ENCODE measurements at places on chromosomes 13 and 19.

GRCh38 chr13:42211704-42212464 is 60.1 kb upstream of the AKAP11 start:
- no peak for DNase-seq

DNA sequence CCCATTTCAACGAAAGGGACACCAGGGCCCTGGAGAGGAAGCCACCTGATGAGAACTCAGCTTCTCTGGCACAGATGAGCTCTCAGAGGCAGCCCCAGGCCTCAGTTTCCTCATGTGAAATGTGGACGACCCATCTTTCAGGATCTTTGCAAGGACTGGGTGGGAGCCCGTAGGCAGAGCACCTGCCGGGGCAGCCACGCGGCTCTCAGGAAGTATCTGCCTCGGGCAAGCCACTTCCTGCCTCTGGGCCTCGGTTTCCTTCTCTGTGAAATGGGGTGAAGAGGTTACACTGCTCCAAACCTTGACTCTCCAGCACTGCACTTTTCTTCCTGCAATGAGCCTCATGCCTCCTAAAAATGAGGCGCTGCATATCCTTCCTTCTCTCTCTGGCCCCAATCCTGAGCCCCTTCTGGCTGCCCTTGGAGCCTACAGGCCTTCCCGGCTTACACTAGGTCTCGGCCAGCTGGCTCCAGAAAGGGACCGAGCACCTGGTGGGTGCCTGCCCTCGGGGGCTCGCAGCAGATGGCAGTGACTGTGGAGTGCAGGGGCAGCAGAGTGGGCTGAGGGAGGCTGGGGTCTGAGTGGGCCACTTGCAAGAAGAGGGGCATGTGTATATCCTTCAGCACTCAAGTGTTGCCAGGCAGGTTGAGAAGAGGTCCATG is 3.5 kb downstream of the SSBP4 start:
- no peak for DNase-seq

GRCh38 chr13:37534181-37534580 is 64.4 kb downstream of the POSTN start:
- no peak for DNase-seq

DNA sequence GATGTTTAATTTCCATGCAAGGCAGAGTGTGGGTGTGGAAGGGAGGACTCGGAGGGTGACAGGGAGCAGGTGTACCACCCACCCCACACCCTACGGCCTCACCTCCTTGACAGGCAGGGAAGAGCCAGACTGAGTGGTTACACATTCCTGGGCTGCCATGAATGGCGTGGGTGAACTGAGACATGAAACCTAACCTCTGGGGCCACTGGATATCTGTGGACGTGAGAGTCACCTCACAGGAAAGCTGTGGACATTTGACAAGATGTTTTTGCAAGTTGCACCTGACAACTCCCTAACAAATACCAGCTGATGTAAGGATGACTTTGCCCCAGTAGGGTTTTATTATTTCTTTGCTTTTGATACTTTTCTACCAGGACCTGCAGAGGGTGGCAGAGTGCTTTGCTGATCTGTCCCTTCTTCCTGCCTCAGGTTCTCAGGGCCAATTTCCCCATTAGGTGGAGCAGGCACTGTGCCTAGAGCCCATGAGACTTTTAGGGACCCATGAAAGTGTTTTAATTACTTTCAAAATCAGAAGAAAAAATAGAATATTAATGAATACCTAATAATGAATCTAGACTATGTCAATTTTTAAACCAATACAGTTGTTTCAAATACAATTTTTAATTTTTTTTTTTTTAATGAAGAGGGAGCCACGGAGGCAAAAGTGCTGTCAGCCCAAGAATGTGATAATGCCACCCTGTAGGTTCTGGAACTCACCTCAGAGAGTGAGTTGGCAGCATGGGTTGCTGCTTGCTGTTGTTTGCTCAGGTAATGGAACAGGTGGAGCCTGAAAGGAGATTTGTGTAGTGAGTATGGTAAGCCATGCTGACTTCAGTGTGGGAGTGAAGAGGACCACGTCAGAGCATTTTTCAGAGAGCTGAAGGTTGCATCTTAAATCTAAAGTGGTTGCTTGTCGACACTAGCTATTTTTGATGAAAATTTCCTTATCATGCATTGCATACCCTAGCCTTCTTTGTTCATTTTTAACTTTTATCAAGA is 58.0 kb upstream of the CYSLTR2 start:
- no peak for DNase-seq

DNA sequence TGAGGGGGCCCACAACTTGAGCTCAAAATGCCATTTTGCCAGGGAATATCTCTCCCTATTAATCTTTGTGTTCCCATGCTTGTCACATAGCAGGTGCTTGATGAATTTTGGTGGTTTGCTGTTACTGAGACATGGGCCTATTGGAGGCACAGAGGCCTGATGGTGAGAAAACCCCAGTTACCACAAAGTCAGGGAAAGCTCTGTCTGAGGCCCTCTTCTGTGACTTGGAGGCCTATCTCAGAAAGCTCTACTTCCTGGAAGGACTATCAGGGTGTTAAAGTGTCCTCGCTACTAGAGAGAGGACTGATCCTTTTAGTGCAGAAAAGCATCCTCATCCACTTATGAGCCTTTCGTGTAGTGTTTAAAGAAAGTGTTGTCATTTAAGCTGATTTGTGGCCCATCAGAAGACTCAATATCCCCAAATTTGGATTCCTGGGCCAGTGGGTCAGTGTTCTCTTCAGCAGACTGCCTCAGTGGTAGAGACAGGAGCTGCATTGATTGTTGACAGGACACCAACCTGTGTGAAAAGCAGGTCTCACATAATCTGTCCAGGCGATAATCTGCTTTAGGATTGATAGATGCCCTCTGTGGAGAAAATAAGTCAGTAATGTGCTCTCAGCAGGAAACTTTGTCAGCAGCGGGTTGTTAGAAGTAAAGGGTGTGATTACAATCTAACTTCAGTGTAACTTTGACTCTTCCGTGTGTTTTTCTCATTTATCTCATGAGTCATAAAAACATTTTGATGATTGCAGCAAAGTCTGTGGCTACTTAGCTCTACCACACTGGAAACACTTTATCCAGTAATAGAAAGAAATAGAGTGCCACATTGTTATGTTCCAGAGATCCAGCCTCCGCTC is 121.0 kb downstream of the AKAP11 start:
- no peak for DNase-seq

DNA sequence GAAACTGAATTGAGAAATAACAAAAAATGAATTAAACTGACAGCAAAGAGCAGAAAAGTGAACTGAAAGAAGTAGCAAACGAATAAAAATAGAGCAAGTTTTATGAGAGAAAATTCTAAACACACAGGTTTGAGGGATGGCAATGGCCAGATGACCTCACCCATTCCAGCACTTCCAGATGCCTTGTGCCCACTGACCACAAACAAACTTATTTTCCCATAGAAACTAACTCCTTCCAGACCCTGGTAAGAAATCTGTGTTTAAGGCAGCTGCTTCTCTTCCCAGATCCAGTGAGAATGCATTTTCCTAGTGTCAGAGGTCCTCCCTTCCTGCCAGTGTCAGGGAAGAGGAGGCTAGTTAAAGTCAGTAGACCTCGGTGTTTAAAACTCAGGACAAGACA is 51.7 kb downstream of the RXFP2 start:
- DNase-seq, result no peak

- no peak for DNase-seq
Observed at GRCh38 chr13:38418286-38418685, 68.6 kb downstream of the UFM1 start.

DNA sequence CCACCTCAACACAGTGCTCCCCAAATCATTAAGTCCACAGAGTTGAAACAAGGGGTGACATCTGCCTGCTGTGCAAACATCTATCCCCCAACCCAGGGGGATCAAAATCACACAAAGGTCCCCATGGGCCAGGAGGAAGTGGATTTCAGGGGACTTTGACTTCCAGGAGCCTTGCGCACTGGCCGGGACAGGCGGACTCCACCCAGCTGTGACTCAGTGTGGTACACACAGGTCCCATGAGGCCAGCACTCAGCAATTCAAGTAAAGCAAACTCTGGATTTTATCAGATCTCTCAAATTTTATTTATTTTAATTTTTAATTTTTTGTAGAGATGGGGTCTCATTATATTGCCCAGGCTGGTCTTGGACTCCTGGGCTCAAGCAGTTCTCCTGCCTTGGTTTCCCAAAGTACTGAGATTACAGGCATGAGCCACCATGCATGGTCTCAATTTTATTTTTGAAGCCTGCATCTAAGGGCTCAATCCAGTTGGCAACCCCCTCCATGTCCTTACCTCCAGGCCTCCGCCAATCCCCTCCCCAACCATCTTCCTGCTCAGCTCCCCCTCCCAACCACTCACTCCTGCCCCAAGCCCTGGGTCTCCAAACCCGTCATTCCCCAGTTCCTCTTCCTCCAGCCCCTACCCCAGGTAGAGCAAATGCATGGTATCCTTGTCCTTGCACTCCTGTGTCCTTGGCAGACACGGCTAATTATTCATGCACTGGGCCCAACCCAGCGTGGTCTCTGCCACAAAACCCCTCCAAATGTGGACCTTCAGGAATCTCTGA is 18.2 kb downstream of the ARHGAP33 start:
- DNase-seq, result no peak

DNA sequence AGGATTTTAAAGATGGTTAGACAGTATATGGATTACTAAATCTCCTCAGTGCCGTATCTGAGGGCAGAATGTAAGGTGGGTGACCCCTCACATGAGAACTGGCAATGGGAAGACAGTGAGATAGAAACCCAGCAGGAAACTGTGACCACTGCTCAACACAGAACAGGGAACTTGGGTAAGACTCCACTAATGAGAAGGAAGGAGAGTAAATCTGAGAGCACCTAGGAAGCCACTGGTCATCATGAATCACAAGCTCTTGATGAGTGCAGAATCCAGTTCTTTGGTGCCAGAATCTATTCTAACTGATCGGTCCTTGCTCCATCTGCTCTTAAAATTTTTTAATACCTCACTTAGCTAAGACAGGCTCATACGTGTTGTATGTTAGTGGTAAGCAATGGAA is 261.8 kb downstream of the KLF12 start:
- DNase-seq, result no peak

DNA sequence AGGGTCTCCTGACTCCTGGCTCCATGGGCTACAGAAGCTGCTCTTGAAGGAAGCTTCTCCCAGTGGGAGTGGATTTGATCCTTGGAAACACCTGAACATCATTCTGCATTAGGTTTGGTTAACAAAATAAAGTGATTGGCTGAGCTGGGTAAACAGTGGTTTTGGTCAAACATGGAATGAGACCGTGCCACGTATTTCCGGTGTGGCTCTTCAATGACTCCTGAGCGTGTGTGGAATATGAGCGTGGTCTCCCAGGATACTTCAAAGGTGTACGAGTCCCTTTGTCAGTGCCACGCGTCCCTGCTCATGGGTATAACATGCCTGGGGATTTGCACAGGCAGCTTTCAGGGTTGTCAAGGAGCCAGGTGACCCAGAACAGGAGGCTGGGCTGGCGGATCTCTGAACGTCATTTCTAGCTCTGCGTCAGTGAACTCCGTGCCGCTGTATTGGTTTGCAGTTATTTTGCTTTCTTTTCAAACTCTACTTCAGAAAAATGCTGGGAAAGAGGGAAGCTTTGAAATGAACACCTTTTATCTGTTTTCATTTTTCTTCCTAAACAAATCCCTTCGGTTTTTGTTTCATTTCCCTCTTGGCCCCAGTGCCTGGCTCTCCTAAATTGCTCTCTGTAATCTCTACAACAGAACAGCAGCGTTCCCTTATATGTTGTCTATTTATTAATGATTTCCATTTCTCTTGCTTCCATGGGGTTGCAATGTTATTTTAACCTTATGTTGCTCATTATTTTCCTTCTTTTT is 26.3 kb upstream of the GJB6 start:
- DNase-seq, result no peak

- DNase-seq, result no peak
Observed at GRCh38 chr19:36115453-36116343, at the start of gene TBCB. TBCB (plus strand) TSS chr19:36115468; CDS start chr19:36115561, 93 bp downstream.

- DNase-seq, result no peak
Observed at GRCh38 chr13:52785739-52786138, 46.1 kb upstream of the CNMD start.

DNA sequence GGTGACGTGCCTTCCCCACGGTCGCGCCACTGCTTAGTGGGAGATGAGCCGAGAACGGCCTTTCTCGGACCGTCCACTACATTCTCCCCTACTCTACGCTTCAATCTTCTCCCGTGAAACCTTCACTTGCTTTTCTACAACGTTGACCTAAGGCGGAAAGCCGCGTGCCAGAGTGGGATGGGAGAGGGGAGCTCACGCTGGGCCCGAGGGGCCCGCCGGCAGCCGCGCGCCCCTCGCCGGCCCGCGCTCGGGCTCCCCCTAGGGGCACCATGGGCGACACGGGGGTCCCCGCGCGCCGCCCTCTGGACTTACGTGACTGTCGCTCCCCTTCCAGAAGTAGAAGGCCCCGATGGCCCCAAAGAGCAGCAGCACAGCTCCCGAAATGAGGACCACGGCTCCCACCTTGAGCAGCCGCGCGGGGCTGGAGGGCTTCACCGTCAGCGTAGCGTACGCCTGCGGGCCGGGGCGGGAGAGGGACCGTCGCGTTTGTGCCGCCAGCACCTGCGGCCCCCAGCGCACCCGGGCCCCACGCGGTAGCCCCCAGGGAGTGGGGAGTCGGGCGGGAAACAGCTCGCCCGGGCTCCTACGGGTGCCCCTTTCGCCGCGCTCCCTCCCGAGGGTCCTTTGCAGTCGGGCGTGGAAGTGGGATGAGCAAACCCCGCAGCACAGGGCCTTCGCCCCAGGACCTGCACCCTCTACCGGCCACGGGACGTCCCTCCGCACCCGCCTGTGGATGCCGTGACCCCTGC is 727 bp downstream of the CNMD start:
- no peak for DNase-seq
